ENCODE measurements at places on chromosomes 7 and 10.

DNA sequence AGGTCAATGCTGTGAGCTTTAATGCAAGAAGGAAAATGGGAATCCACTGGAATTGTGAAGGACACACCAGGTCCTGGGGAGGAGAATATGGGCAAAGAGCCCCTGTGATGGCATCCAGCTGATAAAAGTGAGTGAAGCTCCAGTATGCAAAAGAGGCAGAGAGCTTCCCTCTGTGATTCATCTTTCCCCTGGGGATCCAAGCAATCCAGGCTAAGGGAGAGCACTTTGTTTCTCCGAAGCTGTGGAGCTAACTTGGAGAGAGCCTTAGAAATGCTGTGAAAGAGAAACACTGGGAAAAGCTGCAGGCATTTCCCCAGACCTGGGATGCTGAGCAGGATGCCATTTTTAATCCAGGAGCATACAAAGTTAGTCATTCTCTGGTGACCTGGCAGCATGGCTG lies 489.5 kb downstream of the SH2D4B start:
- DNase-seq: no peak

GRCh38 chr7:4715410-4715776 lies 33.3 kb downstream of the FOXK1 start:
- no peak for DNase-seq

- no peak for DNase-seq
Observed at GRCh38 chr7:94374231-94374630, 20.5 kb upstream of the COL1A2 start.

- DNase-seq: no peak
Observed at GRCh38 chr10:86366033-86366901, at the start of gene GRID1. Gene GRID1, minus strand, starts transcription at chr10:86366795.

DNA sequence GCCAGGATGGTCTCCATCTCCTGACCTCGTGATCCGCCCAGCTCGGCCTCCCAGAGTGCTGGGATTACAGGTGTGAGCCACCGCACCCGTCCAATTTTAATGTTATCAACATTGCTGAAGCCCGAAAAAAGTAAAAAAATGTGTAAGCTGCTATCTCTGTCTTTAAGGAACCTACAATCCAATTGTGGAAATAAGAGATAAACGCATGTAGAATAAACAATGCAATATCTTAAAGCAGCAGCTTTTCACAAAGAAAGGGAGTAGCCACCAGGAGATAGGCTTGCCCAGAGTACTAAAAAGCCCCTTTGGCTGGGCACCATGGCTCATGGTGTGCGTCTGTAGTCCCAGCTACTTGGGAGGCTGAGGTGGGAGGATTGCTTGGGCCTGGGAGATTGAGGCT lies 282.9 kb upstream of the LYZL1 start:
- no peak for DNase-seq

Data from activated T-helper 1 cell treated with anti-CD3 and anti-CD28 coated beads, Interleukin-2, amount 50 U/mL, for 16 hours (primary cell).